ENCODE measurements at places on chromosomes 12 and 14.
A peak's percentile ranks its signal among the peaks of the same experiment; 100 is the strongest.

- no peak for DNase-seq
These were observed 334.9 kb downstream of the RMST start for GRCh38 chr12:97797473-97797872.

- DNase-seq, result no peak
These were observed 366.7 kb downstream of the GALC start for GRCh38 chr14:87626266-87626665.

GRCh38 chr14:74258764-74259035, 19.5 kb downstream of the VSX2 start:
- no peak for DNase-seq

DNA sequence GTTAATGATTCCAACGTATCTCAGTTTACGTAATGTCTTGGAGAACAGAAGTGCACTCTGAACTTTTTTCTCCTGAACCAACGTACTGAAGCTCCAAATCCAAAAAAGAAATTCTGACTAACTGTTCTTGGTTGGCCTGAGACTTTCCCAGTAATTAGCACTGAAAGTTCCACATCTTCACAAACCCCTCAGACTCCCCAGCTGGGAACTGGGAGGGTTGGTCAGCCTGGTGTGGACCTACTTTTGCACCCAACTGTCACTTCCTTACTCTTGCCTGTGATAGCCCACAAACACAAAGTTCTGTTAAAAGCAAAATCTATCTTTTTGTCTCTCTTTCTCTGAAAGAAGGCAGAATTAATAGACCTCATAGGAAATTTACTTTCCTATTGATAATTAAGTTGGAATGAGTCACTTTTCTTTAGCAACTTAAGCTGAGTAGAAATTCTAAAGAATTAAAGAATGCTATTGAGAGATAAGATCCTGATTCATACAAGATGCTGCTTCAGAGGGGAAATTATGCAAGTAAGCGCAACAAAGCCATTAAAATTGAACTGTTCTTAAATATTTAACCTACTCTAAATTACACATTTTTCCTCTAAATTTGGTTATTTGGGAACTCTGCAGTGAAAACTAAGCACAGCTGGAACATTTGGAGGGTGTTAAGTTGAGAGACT, 155.0 kb downstream of the EPS8 start:
- DNase-seq, result no peak

GRCh38 chr14:23129759-23130316, 10.8 kb upstream of the CEBPE start:
- no peak for DNase-seq

GRCh38 chr12:39112064-39112463, 206.7 kb upstream of the CPNE8 start:
- no peak for DNase-seq

DNA sequence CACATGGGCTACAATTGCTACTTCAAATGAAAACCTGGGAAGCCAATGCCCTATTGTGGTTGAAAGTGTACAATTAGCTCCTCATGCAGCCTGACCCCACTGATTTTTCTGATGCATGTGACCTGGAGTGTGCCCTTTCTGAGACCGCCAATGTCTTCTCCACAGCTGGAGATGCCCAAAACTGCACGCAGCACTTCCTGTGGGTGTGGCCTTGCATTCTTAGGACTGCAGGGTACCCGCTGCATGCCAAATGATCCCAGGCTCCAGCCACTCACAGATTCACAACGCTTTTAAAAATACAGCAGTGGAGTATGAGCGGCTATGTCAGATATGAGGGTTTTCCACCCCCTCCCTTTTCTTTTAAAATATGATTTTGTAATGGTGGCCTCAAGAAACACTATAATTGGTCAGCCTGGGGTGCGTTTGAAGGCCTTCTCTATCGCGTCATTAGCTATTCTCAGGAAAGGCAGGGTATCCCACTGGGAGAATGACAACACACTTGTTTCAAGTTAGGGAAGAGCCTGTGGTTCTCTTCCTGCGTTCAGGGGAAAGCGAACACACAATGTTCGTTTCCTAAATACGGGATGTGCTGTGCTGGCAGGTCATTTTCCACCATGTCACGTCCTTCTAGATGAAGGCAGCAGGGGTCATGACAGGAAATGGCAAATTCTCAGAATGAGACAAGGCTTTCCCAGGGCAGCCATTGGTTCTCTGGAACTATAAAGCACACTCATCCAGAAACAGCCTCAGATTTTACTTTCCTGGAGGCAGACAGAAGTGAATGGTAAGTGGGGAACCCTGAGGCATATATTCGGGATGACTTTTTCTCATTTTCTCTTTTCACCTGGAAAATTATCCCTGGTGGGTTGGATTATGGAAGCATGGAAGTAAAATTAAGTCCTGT, at the start of gene APOLD1:
APOLD1 (plus strand) TSS at position 749 of the 904 bp plus-strand sequence; CDS start at position 782, 33 bp downstream.
- DNase-seq, result no peak

GRCh38 chr12:106309671-106310505, 7.4 kb downstream of the TCP11L2 start:
- DNase-seq, result no peak

DNA sequence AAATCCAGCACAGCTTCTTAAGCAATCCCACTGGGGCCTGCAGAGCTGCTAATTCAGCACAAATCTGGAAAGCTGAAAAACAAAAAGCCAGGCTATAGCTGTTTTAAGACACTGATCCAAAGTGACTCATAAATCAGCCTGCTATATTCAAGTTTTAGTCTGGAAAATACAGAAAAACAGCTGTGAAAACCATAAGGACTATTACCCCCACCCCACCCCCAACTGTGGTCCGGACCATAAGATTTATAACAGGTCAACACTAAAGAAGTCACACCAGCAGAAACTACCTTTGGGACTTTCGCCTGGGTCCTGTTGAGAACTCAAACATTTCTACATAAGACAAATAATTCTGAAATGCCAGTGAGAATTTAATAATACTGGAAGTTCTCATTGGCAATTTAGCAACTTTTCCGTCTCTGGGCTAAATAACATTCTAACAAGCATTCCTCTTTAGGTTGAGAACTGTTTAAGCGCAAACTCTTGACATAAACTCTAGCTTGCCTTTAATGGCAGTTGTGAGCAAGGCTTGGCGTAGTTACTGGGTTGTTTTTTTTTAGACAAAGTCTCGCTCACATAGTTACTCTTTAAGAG, 3.3 kb downstream of the LRIG3 start:
- no peak for DNase-seq

DNA sequence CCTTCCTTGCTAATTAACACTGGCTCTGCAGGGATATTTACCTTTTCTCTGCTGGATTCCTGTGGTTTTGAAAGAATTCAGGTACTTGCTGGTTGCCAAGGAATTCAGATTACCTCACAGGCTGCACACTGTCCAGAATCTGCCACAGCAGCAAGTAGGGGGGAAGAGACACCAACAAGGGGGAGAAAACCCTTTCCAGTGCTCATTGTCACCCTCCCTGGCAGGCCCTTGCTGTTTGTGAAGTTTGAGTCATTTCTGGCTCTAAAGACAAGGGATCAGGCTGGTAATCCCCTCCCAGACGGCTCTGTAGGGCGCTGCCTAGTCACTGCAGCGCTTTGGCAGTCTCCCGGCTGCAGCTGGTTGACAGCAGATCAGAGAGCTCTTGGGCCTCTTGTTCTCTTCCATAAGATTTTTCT, 50.8 kb downstream of the TTLL5 start:
- peak; percentile 15 for DNase-seq

- DNase-seq, result no peak
These were observed 992 bp downstream of the CPSF2 start for GRCh38 chr14:92122761-92123160.

- peak; percentile 79 for DNase-seq
These were observed 42.5 kb downstream of the SMIM41 start for GRCh38 chr12:52121824-52122539.

- no peak for DNase-seq
These were observed 38.0 kb downstream of the PTGER2 start for GRCh38 chr14:52352061-52352491.

GRCh38 chr12:127749416-127749815, 517.6 kb upstream of the TMEM132C start:
- no peak for DNase-seq

DNA sequence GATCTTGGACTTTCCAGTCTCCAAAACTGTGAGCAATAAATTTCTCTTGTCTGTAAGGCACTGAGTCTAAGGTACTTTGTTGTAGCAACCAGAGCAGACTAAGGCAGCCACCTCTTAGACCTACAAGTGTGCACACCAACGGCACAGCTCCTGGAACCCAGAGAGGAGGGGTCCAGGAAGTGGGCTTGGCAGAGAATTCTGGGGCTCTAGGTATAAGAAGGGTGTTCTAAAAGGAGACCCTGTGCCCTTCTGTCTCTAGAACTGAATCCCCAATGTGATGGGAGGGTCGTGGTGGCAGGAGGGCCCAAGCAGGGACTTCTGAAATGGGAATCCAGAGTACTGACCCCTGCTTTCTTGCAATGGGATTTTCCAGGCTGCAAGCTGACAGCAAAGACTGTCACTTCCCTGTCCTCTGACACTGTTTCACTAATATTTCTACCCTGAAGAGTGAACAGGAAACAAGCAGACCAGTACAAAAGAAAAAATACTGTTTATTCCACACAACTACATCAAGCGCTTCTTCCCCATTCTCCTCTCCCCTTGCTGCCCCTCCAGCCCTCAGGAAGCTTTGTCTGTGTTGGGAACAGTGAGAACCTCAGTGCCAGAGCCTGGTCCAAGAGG, 13.6 kb upstream of the TFCP2 start:
- DNase-seq, result no peak

DNA sequence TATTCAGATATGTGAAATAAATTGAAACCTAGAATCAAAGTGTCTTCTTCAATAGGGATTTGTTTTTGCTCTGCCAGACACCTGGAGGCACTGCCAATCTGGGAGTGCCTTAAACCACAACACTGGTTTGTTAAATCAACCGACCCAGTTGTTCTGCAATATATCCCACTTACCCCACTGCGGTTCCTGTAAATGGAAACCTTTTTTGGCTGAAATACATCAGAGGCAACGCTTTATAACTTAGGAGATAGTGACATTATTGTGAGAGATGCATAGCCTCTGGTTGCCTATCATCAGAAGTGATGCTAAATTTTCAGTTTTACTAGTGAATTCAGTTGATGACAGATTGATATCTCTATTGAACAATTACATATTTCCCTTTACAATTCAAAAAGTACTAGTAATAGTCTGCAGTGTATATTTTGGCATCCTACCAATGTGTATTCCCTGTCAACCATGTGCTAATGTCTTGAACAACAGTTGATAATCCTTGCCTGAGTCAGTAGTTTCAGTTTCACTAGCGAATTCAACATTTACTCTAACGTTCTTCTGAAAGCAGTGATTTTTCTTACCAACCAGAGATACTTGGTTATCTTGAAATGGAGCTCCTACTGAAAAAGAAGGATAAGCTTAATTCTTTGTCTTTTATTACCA, 30.5 kb downstream of the PPP2R5C start:
- DNase-seq, result peak; percentile 45

DNA sequence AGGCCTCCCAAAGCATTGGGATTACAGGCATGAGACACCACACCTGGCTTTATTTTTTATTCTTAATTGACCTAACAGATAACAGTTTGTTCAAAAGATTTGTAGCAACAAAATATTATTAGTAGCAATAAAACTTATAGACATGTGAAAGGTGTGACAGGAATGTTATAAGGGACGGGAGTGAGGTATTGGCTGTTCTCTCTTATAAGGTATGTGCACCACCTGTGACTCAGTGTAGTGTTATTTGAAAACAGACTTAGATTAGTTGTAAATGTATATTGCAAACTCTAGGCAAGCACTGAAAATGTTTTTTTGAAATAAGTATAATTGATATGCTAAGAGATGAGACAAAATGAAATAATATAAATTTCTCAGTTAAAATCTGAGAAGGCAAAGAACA, 57.8 kb downstream of the KLRG1 start:
- no peak for DNase-seq

DNA sequence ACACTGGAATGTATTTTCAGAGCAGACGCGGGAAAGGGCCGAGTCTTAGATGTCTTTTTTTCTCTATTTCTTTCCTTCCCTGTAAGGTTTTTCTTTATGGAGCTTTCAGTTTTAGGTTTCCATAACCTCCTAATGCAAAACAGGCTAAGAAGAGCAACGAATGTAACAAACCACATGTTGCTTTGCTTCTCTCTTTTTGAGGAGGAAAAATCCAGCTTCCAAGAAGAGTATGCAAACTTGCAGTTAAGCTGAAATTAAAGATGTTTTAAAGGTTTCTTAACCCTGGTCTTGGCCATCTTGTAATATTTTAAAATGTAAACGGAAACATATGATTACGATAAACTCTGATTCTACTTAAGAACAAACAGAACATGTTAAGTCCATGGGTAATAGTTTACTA, 86.9 kb downstream of the PRICKLE1 start:
- DNase-seq, result no peak

DNA sequence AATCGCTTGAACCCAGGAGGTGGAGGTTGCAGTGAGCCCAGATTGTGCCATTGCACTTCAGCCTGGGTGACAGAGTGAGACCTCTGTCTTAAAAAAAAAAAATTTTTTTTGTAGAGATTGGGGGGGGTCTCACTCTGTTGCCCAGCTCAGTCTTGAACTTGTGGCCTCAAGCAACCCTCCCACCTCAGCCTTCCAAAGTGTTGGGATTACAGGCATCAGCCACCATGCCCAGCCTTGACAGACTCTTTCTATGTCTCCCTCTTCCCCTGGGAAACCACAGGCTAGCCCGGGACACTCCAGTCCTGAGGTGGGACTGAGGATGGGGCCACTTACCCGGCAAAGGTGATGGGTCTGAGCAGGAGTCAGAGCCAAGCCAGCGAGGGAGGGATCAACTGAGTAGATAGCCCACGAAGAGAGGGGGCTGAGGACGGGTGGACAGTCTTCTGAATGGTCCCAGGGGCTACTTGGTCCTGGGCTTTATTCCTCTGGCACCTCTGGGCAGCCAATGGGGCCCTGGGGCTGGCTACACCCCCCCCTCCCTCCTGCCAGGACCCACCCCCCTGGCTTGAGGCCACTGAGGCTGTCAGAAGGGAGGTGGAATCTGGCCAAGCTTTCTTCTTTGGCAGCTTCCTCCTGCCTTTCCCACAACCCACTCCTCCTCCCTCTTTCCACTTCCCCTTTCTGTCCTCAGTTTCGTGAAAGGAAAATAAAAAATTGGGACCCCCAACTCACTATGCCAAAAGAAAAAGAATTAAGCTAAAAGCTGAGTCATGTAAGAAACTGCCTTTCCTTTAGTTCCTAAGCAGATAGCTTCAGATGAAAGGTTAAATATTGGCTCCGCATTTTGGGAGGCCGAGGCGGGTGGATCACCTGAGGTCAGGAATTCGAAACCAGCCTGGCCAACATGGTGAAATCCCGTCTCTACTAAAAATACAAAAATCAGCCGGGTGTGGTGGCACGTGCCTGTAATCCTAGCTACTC, at the start of gene SDS:
SDS (minus strand) TSS at position 453 of the 981 bp plus-strand sequence. CDS start 4,179 bp downstream, outside the sequence.
- DNase-seq, result no peak

GRCh38 chr12:8012651-8013309, 19.7 kb upstream of the FOXJ2 start:
- no peak for DNase-seq
